ENCODE measurements at places on chromosomes 16 and 17. TPM values are rescaled to one million over a fixed set of nuclear protein-coding genes. Genes with fewer than 3 reads are reported as not detected.

PRSS22 gene
- 3.0 TPM for total RNA-seq

WNK4 gene
- 0.26 TPM for total RNA-seq

GABARAPL2 gene
- 77.5 TPM for total RNA-seq

STAT3 gene
- 96.4 TPM for total RNA-seq

ORC6 gene
- 10.1 TPM for total RNA-seq

MAF gene
- total RNA-seq, result 39.1 TPM

HGS gene
- total RNA-seq, result 36.1 TPM

FADS6 gene
- total RNA-seq, result 0.48 TPM

HOXB1 gene
- not detected for total RNA-seq

TMEM238L gene
- 4.1 TPM for total RNA-seq

CCL2 gene
- total RNA-seq, result 22.4 TPM

RNF43 gene
- total RNA-seq, result 2.2 TPM

ARHGAP44 gene
- 5.8 TPM for total RNA-seq

GRAP gene
- total RNA-seq, result 4.5 TPM

KRT33B gene
- total RNA-seq, result not detected

OSGIN1 gene
- 0.21 TPM for total RNA-seq

KRTAP9-8 gene
- not detected for total RNA-seq

TBC1D3E gene
- total RNA-seq, result 0.26 TPM

CCDC47 gene
- total RNA-seq, result 63.6 TPM

WFIKKN2 gene
- 0.37 TPM for total RNA-seq

TBC1D26 gene
- 1.3 TPM for total RNA-seq

PRKCA gene
- 24.4 TPM for total RNA-seq

RAMP2 gene
- total RNA-seq, result 16.0 TPM

CPNE7 gene
- total RNA-seq, result not detected

SEBOX gene
- total RNA-seq, result not detected

SLC46A1 gene
- 11.2 TPM for total RNA-seq

C16orf92 gene
- total RNA-seq, result not detected

TBC1D3K gene
- total RNA-seq, result not detected

HBM gene
- 14.8 TPM for total RNA-seq

UBALD1 gene
- total RNA-seq, result 2.3 TPM

ZG16B gene
- 2.4 TPM for total RNA-seq

SLC35G6 gene
- total RNA-seq, result not detected

IL17C gene
- total RNA-seq, result not detected

C17orf75 gene
- total RNA-seq, result 26.9 TPM

RASL10B gene
- 0.69 TPM for total RNA-seq

GNAO1 gene
- total RNA-seq, result 4.7 TPM

PPY gene
- not detected for total RNA-seq
